ENCODE measurements at places on chromosomes 1 and 21.

- no peak for DNase-seq
Observed at GRCh38 chr1:94614996-94615395, 73.4 kb upstream of the F3 start.

DNA sequence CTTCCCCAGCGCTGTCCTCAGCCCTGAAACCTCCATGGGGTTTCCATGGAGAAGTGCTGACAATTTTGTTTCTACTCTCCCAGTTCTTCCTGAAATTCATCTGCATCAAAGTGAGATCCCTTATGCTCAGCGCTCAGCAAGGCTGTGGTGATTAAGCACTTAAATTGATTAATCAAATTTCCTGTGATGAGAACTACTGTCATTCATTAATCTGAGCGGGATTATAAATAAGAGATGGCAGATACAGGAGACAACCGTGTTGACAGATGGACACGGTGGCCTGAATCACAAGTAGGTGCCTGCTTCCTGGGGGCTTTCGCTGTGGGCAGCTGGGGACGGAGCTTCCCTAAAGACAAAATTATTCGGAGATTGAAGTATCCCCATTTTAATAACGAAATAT, 329.1 kb upstream of the VAMP3 start:
- DNase-seq: no peak

- no peak for DNase-seq
Observed at GRCh38 chr1:176517484-176517883, 54.5 kb downstream of the PAPPA2 start.

DNA sequence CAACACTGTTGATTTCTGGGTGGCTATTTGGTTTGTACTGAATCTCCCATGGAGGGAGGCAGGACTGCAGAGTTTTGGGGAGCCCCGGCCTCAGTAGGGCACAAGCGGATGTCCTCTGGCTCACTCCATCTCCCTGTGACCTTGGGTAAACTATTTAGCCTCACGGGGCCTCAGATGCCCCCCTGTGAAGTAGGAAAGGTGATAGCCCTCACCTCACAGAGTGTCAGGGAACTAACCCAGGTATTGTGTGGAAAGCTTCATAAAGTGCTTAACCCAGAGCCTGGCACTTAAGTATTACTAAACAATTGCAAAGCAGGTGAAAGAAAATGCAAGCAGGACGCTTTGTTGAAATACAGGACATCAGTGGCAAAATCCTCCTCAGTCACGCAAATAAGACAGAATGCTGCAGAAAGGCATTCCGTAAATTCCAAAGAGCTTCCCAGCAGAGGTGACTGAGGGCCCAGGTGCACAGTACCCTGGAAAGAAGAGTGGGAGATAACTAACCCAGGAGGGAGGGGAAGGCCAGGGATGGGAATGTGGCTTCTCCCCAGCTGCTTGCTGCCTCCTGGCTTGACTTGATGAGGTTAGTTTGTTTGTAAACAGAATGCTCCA, 436.3 kb downstream of the PRDM2 start:
- no peak for DNase-seq

Data from DMS79 (cell line).